ENCODE measurements at places on chromosomes 11 and 22.

DNA sequence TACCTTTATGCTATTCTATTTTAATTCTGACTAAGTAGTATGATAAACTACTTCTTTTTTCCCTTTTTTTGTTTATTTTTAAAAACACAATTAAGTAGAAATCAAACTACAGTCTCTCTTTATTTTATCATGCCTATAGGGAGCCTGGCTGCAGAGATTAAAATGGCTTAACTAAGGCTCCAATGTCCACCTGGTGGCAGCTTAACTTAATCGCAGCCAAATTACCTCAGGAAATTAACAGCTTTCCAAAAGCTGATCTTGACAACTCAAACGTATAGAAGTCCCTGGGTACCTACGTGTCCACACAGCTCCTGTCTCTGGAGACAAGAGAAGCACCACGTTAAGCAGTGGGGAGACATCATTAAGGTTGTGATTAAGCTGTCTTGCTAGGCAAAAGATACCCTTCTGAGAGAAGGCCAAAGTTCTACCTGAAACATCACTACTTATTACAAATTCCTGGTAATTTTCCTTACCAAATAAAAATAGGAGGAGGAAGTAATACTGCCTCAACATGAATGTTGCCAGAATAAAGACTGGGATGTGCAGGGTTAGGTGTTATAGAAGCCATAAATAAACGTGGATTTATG, 63.2 kb upstream of the SNX19 start:
- peak; percentile 92 for DNase-seq

DNA sequence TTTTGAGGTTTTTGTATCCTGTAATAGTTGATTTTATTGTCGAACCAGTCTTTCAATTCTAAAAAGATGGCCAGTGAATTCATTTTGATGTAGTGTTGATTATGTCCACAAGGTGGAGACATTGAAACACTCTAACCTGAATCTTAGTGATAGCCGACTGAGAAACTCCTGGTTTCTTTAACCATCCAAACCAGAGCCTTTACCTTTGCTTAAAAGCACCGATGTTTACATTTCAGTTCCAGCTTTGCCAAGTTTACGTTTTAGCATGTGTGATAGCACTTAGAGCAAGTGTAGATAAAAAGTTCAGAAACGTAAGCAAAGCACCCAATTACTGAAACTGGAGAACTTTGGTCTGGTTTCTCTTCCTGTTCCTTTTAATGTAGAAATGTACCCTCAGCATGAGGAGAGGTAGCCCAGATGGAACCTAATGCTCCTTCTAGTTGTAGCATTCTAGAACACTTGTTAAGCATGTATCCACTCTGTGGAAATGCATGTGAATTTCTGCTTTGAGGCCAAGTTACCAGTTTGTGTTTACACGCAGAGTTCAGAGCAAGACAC, 208.6 kb downstream of the DBX1 start:
- peak; percentile 73 for DNase-seq

DNA sequence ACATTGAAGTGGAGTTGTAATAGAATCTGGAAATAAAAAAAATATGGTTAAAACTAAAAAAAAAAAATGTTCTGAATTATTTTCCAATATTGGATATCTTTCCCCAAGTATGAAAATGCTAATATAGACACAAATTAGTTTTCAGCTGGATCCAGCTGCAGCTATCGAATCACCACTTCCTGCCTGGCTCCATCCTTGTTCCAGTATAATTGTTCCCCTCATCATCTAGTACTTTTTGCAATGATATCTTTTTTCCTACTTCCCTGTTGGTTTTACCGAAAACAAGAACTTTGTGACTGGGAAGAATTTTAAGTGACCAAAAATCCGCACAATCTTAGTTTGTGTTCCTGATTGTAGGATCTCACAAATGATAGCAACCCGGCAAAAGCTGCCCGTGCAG, 9.4 kb downstream of the OR4D9 start:
- DNase-seq, result no peak

- peak; percentile 51 for DNase-seq
Observed at GRCh38 chr11:115085461-115086210, 407.3 kb downstream of the NXPE2 start.

- DNase-seq, result no peak
Observed at GRCh38 chr22:42300259-42301076, 30.0 kb upstream of the TCF20 start.

GRCh38 chr11:35115688-35116030, 23.3 kb upstream of the CD44 start:
- DNase-seq, result peak; percentile 39

GRCh38 chr11:109821511-109821910, 271.7 kb upstream of the ZC3H12C start:
- DNase-seq, result no peak

- DNase-seq, result no peak
Observed at GRCh38 chr11:69126286-69126685, 29.4 kb upstream of the SMIM38 start.

- DNase-seq, result no peak
Observed at GRCh38 chr11:78952890-78953289, 378.2 kb upstream of the NARS2 start.

GRCh38 chr11:72738199-72739141, 13.7 kb downstream of the ARAP1 start:
- no peak for DNase-seq

Data from DMS79 treated with DMSO at 0.1 percent for 48 hours (cell line).